ENCODE measurements at places on chromosomes 6 and 20. TPM values are rescaled to one million over a fixed set of nuclear protein-coding genes. Genes with fewer than 3 reads are reported as not detected.

DNA sequence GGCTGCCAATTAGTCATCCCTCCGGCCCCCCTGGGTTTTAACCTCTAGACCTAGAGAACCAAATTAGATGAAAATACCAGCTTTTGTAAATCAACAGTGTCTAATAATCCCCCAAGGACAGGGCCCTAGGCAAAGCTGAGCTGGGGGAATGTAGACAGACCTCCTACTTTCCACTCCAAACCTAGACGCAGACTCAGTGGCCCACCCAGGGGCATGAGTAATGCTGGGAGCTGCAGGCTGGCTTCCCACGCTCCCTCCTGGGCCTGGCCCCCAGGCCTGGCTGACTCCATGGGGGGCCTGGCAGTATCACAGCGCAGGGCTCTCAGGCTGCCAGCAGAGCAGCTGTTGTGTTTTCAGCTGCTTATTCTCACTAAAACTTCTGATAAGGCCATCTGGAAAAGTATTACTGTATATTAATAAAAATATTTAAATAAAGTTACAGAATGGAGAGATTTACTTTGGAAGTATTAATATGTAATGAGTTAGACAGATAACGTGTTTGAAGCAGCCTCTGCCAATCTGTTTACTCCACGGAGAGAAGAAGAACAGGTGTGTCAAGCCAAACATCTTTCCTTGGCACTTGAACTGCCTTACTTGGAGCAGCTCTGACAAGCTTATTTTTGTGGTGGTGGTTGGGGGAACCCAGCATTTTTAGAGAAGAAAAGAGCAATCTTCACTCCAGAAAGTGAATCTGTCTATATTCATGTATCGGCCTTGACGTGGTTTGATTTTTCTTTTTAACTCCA, 144.0 kb upstream of the AGPAT4 start:
- DNase-seq, result peak; percentile 98

DNA sequence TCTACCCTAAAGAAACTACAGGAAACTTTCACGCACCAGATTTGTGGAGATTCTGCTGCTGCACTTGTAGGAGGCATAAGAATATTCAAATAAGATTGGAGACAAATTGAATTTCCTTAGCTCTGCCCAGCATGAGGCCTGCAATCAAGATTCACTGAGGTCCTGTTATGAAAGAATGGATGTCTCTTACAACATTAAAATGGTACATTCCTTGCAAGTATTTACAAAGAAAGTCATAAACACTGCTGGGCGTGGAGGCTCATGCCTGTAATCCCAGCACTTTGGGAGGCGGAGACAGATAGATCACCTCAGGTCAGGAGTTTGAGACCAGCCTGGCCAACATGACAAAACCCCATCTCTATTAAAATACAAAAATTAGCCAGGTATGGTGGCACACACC, 74.0 kb upstream of the MAP3K4 start:
- no peak for DNase-seq

DNA sequence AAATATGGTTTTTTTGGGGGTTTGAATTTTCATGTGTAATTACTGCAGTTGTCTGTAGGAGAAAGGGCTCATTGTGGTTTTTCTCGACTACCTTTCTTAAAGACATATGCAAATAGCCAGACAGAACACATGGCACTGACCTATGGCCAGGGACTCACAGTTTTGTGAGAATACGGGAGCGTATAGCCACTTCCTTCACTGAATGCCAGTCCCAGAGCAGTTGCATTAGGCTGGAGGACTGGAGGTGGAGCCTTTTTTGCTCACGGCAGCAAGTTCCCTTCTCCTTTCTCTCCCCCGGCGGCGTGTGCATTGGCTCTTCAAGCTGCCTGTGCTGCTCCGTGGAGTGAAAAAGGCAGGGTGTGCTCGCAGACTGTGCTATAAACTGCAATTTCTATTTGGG, 114.9 kb downstream of the AKAP7 start:
- peak; percentile 66 for DNase-seq

GRCh38 chr6:69138148-69138547, 503.1 kb downstream of the ADGRB3 start:
- DNase-seq, result no peak

DNA sequence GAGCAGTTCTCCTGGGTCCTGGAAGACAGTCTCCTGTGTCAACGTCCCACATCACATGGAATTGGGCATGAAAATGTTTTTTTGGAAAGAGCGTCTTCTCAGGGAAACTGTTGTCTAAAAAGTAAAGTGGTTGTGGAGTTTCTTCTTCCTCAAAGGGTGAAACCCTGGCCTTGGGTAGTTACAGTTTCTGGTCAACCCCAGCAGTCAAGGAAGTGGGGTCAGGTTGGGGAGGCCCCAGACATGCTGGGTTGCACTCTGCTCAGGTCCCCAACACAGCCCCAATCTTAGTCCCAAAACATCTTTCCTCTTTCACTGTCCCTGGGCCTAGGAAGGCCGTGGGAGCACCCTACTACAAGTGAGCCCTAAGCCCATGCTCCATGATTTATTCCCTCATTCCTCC, 996 bp upstream of the NFKBIE start:
- no peak for DNase-seq

- no peak for DNase-seq
Observed at GRCh38 chr20:23002276-23002675, 32.8 kb upstream of the SSTR4 start.

DNA sequence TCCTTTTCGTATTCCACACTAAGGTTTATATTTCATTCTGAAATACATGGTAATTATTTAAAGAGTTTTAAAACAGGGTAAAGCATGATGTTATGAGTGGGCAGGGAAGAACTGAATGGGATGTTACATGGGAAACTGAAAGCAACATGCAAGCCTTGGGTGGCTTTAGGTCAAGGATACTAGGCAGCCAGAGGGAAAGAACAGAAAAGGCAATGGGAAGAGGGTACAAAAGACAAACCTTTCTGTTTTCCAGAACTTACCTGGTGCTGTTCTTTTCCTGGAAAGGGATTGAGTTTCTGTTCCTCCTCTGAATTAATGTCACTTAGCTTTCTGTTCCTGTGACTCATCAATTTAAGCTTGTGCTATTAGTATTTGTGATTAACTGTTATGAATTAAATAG, 71.2 kb upstream of the SMIM8 start:
- no peak for DNase-seq

GRCh38 chr6:158002951-158003853, 21.5 kb downstream of the SYNJ2 start:
- peak; percentile 86 for DNase-seq

Gene RAB32
- 72.4 TPM for total RNA-seq

Gene BPIFB4
- not detected for total RNA-seq

Gene CDS2
- 19.7 TPM for total RNA-seq

Gene SLC17A1
- total RNA-seq, result not detected

Gene PIGT
- total RNA-seq, result 118 TPM
